Activated CD4-positive, alpha-beta T cell treated with anti-CD3 and anti-CD28 coated beads, Interleukin-2, amount 10 ng/mL, durations not matched to agents 7 days and 5 days (primary cell): ENCODE measurements at places on chromosomes 13 and 19.
A peak's percentile ranks its signal among the peaks of the same experiment; 100 is the strongest.

DNA sequence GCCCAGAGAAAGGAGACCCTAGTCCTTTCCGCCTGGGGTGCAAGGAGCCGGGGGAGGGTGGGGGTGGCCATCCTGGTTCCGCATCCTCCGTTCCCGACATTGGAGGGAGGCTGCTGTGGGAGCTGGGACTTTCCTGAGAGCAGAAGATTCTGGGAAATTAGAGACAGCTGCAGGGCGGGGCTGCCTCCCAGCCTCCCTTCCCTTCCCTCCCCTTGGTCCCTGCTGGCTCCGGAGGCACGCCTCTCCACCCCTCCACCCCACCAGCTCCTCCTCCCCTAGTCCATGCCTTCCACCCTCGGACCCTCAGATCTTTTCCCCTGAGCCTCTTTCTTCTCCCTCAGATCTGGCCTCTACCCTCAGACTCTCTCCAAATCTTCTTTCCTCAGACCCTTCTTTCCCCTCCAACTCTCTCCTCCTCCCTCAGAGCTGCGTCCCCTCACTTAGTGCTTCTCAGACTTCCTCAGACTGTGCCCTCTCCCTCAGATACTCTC, 3.1 kb upstream of the BCL3 start:
- DNase-seq = no peak

GRCh38 chr13:113105032-113105920, at the start of gene F7:
TSS of gene F7 (plus strand) at chr13:113105791. CDS start at chr13:113105842, 51 bp downstream.
- DNase-seq = no peak

DNA sequence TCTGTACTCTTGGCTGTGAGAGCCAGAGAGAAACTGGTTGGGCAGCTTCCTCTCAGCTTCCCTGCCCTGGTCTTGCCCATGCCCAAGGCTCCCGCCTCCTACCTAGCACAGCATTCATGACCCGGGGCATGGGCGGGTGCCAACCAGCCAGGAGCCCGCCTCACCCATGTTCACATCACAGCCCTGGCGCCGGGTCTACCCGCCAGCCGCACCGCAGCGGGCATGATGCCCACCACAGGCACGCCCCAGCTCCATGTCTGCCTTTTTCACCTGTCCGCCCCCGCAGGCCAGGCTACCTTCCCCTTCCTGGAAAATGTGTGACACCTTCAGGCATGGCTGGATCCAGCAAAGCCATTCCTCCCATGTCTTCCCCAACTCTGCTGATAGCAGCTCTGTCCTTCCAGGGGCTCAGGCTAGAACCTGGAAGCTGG, 42.1 kb downstream of the PTPRS start:
- no peak for DNase-seq

GRCh38 chr19:50728084-50728737, 5.0 kb downstream of the CLEC11A start:
- peak; percentile 79 for DNase-seq

DNA sequence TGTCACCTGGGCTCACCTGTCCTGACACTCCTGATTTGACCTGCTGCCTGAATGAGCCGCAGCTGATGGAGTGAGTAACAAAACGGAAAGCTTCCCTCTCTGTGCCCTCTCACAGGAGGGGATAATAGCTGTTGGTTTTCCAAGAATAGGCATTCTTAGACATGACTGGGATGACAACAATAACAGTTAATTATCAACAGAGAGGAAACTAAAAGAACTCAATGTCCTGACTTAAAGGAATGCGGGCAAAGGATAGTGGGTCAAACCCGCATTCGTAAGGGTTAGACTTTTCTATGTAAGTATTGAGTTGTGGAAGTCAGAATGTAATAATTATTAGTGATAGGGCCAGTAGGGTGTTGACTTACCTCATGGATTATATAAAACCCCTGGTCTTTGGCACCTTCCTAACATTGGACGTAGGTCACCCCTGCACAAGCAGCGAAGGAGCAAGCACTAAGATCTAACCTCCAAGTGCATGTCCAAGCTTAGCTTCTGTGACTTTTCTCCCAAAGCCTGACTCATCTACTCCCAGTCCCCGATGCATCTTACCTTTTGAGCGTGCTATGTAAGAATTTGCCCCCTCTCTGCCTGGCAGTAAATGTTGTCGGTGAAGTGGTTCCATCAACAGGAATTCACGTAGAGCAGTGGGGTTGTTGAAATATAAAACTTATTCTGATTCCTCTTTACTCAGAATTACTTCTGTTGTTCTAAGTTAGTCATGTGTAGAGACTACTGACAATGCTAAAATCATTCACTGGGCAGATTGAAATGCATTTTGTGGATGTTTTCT, 442.3 kb downstream of the FGF9 start:
- no peak for DNase-seq

DNA sequence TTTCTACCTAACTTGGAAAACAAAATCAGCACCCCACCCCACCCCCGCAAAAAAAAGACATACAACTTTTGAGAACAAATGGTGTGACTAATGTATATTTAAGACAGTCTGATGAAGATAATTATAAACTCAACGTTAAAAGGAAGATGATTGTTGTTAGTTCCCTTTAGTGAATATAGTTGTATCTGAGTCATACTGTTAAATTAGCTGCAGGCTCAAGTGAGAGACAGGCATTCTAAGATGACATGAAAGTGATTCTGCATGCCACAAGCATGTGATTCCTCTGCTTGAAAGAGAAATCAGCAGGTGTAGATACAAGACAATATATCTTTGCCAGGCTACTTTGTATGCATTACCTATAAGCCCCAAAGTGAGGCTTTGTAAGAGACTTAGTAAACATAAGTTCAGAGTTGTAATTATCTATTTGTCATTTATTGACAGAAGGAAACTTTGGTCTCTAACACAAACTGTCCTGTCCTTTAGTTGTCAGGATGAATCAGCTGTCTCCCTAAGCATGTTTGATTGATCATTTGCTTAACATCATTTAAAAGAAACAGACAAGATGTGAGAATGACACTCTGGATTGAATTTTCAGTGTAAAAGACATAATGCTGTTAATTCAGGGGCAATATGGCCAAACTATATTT, 319.4 kb upstream of the HTR2A start:
- DNase-seq = no peak

- peak; percentile 81 for DNase-seq
Observed at GRCh38 chr19:29831041-29831548, 19.3 kb downstream of the CCNE1 start.

DNA sequence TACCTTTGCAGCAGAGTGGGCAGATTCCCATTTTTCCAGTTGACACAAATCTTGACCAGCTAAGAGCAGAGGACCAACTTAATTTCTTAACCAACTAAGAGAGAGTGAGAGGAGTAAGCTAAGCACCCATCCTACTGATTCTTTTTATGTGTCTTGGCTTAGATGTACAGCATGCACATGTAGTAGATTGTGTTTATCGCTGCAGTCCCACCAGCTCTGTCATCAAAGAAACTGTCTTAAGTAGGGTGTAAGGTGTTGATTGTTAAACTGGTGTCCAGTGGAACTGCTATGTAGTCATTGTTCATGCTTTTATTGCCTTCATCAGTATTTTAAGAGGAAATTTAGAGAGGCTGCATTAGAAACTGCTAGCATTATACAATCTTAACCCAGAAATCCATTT, 9.0 kb upstream of the UFM1 start:
- no peak for DNase-seq

DNA sequence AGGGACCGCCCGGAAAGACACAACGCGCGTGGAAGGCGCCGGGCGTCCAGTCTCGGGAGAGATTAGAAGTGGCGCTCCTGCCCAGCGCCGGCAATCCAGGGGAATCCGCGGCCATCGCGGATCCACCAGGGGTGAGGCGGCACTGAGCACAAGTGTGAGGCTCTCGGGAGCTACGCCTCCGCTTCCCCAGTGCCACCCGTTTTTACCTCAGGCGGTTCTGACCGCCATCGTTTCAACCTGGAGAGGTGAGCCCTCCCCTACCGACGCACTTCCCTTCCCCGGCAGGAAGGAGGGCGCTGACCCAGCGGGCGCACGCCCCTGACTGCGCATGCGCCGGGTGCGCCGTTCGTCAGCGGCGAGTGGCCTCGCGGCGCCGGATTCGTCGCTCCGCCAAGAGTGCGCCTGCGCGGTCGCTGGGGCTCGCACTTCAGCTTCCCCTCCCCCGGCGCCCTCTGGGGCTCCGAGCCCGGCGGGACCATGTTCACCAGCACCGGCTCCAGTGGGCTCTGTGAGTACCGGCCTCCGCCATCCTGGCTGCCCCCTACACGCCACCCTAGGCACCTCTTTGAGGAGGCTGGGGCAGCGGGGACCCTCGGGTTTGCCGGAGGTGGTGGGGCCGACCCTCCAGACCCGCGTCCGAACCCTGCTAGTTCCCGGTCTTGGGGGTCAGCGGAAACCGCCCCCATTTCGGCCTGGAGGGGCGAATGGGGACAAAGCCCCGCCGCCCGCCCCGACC, at the start of gene UBAC2:
UBAC2 (plus strand) TSS at position 423 of the 736 bp plus-strand sequence; CDS start at position 478, 55 bp downstream.
- peak; percentile 96 for DNase-seq

- DNase-seq = no peak
Observed at GRCh38 chr13:26340807-26341206, 86.9 kb downstream of the CDK8 start.

DNA sequence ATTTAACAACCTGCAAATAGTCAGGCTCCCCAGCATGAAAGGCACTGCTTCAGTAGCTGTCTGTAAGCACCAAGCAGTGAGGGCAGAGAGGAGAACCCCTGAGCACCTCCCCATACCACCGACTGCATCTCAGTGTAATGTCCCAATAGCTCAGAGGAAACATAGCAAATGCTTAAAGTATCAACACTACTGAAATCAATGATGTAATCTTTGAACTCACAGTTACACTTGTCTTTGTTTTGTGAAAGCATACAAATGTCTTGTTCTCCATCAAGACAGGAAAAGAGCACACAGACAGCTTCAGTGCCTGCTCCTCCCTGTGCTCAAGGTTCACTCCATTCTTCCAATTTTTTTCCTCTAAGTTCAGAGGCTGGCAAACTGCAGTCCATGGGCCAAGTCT, 94.7 kb downstream of the IRS2 start:
- no peak for DNase-seq

GRCh38 chr13:103730407-103730806, 664.2 kb upstream of the SLC10A2 start:
- no peak for DNase-seq

DNA sequence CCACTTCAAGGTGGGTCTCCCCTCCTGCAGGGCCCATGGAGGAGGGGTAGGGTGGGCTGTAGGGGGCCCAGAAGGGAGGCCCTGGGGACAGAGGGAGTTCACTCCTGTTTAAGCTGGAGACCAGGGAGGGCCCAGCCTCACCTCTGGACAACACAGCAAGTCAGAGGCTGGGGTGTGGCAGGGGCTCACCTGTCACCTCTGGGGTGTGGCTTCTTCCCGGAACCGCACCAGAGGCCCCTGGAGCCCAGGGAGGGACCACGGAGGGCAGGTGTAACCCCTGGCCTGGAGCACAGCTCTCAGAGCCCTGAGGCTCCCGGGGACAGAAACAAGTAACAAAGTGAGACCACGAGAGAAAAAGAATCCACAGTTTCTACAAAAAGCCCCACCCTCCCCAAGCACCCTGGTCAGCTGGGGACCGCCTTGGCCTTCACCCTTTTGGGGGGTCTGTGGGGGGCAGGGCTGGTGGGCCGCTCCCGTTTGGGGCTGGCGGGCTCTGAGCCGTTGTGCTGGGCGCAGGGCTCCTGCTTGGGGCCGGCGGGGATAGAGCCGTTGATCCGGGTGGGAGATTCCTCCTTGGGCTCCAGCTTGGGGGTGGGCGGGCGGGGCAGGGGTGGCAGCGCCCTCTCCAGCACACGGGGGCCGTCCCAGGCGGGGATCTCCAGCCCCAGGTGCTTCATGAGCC, 8.0 kb downstream of the SIRT6 start:
- DNase-seq = no peak

- peak; percentile 50 for DNase-seq
Observed at GRCh38 chr19:39996218-39996810, 546 bp upstream of the ZNF546 start.

DNA sequence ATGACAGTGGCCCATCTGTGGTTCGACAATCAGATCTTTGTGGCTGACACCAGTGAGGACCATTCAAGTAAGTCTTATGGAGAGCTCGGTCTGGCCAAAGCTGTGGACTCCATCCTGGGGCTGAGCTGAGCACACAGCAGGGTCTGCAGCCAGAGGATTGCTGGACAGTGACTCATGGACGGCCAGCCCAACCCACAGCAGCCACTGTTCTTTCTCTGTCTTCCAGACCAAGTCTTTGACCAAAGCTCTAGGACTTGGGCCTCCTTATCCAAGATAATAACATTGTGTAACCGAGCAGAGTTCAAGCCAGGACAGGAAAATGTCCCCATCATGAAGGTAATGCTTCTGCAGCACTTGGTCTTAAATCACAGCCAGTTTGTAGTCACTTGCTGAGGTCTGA, 12.4 kb downstream of the ATP12A start:
- DNase-seq = no peak

GRCh38 chr13:113117911-113118260, 4.7 kb upstream of the F10 start:
- DNase-seq = no peak

DNA sequence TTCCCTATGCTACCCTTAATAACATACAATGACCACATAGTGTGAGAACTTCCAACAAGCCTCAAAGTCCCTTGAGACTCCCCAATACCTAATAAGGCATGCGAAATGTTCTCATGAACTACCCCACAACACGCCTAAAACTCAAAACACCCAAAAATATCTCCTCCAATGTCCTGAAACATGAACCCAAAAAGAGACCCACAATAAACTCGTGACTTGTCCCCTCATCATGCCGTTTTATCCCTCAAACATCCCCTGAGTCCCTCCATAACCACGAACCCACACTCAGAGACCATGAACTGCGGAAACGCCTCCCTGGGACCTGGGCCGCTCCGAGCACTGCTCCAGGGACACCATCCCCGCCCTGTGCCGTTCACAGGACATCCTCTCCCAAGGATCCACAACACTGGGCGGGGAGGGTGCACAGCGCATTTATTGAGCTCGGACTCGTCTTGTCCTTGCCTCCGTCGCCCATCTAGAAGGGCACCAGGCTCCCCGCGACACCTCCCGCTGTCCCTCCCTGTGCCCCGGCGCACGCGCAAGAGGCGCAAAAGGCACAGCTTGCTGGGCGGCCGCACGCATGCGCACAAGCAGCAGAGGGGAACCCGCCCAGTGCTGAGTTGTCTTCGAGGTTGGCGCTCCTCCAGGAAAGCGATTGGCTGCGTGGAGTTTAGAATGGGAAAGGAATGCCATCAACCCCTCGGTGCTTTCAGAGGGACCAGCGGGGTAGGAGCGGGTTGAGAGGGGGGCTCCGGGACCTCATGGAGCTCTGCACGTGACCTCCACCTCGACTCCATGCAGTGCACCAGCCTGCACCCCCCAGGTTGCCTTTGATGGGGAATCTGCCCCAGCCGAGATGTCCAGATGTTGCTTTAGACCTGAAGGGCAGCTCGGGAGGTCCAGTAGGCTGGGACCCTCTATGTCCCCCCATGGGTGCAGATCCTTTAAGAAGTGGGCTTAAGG, 8.8 kb downstream of the FXYD3 start:
- DNase-seq = peak; percentile 86

GRCh38 chr19:11373166-11373884, 1.1 kb upstream of the SWSAP1 start:
- DNase-seq = no peak
